ENCODE measurements at places on chromosomes 5 and 9.
A peak's percentile ranks its signal among the peaks of the same experiment; 100 is the strongest.

DNA sequence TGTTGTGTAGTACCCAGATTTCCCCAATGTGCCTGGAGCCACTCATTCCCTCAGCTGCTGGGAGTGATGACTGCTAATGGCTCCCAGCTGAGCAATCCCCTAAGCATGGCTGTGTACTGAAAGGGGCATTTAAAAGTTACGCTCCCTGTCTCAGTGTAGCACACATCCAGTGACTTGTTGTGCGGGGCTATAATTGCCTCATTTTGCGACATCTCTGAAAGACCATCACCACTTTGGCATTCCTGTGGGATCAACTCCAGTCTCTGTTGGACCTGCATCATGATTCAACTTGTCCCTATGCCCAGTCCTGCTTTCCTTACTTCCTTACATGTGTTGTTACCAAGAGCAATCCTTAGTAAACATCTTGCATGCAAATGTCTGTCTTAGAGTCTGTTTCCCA lies 201.2 kb upstream of the MPDZ start:
- DNase-seq, result no peak

DNA sequence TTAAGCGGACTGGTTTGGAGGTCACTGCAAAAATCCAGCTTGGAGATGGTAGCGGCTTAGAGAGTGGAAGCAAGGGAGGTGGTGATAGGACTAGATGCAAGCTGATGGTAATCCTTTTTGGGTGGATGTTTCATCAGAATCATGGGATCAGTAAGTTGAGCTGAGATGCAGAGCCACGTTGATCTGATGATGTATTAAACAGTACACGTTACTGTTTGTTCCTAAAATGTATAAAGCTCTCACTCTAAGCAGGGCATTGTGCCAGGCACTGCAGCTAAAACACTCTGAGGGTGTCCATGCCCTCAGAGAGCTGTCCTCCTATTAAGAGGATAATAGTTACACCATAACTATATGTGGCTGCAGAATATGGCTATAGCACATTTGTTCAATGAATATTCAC lies 93.1 kb downstream of the JAKMIP2 start:
- no peak for DNase-seq

- DNase-seq, result no peak
Observed at GRCh38 chr5:93018461-93018860, 562.6 kb downstream of the NR2F1-AS1 start.

- DNase-seq, result no peak
Observed at GRCh38 chr5:149610589-149611255, 29.4 kb downstream of the ARHGEF37 start.

DNA sequence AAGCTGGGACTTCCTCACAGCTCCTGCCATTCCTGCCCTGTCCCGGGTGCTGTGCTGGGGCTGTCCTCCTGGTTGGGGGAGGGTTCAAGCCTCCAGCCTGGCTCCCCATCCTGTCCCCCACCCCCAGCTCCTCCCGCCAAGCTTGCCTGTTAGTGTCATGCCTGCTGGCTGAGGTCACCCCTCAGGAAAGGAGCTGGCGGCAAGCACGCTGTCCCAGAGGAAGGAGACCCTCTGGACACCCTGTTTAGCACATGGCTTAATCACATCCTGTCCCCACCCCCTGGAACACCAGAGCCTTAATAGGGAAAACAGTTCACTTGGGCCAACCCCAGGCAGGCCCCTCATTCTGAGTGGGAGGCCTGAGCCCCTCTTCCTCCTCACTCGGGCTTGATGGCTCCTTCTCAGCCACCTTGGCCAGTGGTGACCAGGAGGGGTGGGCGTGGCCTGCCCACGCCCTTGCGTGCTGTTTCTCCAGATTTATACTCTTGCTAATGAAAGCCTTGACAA lies 9.2 kb upstream of the PHYHD1 start:
- peak; percentile 84 for DNase-seq

GRCh38 chr9:801399-802071 lies 40.0 kb upstream of the DMRT1 start:
- no peak for DNase-seq

All from CMK (cell line).